ENCODE measurements at places on chromosomes 1 and 21.

- DNase-seq: no peak
Observed at GRCh38 chr1:183761871-183762270, 43.0 kb upstream of the RGL1 start.

DNA sequence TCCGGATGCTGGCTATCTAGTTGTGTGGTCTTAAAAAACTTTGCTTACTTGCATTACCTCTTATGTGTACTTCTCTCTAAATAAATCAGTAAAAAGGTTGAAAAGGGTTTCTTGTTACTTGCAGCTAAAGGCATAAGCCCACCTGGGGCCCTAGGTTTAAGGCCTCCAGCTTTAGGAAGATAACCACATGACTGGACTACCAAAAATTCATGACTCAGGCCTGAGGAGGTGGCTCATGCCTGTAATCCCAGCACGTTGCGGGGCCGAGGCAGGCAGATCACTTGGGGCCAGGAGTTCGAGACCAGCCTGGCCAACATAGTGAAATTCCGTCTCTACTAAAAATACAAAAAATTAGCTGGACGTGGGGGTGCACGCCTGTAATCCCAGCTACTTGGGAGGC, 142.9 kb downstream of the APP start:
- DNase-seq: peak; percentile 17

DNA sequence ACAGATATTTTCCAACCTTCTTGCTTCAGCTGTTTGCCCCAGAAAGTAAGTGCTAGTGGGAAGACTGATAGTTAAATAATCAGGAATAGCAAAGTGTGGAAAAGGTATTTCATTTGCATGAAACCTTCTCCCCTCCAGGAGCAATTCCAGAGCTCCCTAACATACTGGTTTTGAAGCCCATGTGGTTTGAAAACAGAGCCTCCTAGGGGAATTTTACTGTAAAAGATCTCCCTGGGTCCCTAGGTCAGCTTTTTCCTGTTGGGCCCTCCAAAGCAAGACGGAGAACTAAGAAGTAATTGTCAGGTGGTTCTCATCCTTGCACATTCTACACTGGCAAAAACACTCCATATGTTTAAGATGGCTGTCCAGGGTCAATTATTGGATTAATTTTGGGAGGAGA, 218.7 kb upstream of the FOXD3 start:
- DNase-seq: no peak

DNA sequence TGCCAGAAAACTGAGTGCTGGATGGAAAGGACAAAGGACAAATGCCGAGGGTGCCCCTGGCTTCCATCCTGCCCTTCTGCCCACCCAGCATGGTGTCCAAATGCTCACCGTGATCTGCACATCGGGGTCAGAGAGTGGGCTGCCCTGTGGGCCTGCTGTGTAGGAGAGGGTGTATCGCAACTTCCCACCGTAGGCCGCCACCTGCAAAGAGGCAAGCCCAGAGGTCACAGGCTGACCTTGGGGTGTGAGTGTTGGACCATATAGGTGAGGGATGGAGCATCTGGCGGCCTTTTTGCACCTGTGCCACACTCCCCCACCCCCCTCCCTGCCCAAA, 53.5 kb downstream of the LDLRAD2 start:
- no peak for DNase-seq

- no peak for DNase-seq
Observed at GRCh38 chr1:47968556-47968888, 28.7 kb downstream of the TRABD2B start.

GRCh38 chr1:2986549-2987305, 34.5 kb upstream of the ACTRT2 start:
- DNase-seq: no peak

GRCh38 chr1:203454986-203455471, 20.6 kb upstream of the PRELP start:
- DNase-seq: no peak

- peak; percentile 22 for DNase-seq
Observed at GRCh38 chr1:109466452-109467300, at the start of gene SYPL2. Gene SYPL2, plus strand, starts transcription at chr1:109466546. Its CDS starts 298 bp downstream, at chr1:109466844.

DNA sequence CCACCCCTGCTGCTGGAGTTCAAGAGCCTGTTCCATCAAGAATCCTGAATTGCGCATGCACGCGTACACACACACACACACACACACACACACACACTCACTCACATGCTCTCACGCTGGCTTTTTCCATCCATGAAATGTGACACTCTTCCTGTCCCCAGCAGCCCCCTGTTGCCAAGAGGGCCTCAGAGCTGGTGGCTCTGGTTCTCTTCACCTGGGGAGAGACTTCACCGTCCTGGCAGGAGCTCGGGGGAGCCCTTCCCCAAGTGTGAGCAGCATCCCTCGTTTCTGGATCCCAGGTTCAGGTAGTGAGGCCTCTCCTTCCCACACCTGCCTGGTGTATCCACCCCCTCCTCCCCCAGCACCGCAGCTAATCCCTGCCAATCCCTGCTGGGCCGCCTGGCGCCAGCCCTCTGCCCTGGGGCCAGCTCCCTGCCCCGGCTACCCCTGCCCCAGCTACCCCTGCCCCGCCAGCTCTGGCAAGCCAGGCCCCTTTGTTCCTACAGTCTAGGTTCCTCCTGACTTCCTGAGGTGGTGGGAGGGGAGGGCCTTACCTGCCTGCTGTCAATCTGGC, 9.9 kb downstream of the PLOD1 start:
- DNase-seq: no peak

DNA sequence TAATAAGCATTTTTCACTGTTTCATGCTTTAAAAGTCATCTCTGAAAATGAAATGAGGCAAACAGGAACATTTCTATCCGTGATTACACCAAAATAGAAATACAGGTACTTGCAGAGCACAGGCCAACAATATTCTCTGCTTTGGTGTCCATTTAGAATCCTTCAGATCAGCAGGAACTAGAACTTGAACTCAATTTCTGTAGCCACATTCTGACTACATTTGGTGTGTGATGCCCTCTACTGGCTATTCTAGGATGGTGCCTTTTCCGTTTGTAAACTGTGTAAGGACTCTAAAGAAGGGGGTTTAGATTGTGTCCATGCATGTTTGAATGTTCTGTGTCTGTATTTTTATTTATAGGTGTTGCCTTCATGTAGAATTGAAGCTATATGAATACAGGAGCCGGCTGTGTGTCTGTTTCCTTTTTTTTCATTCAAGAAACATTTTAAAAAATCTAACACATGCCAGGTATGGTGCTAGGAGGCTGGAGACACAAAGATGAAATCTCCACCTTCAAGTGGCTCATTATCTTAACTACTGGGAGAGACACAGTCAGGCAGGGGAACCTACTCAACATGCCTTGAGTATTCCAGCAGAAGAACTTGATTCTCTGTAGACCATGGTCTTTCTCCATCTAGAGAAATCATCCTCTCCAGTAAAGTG, 7.6 kb upstream of the ZNF326 start:
- DNase-seq: peak; percentile 71

DNA sequence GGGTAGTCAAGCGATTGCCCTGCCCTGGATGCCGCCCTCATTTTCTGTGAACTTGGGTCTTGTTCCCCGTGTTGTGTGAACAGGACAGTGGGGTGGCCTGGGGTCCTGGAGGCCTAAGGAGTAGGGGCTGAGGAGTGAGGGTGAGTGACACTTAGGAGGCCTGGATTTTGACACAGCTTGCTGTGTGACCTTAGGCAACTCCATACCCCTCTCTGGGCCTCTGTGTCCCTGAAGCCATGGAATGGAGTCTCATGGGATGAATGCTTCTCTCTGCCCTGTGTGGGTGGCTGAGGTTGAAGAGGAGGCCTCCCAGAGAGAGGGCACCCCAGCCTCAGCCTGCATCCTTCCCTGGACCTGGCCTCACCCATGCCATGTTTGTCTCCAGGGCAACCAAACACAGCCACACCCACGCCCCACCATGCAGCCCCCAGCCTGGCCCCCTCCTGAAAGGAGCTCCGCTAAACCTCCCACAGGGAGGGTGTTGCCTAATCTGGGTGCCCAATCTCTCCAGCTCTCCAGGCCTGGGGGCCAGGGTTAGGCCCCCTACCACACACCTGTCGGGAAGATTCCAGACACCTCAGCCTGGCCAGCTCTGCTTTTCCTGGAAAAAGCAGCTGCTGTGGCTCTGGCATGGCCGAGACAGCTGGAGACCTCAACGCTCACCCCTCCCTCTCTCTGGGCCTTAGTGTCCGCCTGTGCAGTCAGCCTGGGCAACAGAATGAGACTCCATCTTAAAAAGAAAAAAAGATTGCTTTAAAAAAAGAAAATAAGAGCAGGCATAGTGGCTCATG, 9.9 kb downstream of the MYOM3 start:
- no peak for DNase-seq

GRCh38 chr1:12528021-12528852, 89.8 kb downstream of the DHRS3 start:
- peak; percentile 55 for DNase-seq

DNA sequence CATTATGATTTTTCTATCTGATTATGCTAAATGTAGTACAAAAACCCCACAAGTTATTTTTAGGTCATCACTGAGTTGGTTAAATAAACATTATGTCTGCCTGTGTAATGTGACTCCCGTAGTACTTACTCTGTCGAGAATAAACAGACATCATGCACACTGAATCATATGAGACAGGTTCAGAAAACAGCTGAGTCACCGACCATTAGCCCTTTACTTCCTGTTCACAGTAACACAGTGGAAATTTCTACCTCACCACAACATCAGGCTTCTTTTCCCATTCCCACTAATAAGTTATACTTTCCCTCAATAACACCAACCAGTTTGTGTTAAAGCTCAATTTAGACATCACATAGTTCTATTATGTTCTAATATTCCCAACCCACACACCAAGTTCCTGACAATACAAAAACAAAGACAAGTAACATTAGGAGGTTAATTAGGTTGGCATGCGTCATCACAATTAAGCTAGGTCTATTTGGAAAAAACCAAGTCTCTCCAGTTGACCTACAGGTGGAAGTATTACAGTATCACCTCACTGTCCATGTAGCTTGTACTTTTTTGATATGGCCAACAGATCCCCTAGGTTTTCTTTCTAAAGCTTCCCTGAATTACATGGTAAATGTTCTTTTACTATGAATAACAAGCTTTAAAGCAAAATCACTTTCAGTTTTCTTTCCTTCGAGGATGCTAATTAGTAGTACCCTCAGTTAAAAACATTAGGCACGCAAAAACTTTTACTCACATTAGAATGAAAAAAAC, 154.2 kb downstream of the EIF4G3 start:
- peak; percentile 99 for DNase-seq

DNA sequence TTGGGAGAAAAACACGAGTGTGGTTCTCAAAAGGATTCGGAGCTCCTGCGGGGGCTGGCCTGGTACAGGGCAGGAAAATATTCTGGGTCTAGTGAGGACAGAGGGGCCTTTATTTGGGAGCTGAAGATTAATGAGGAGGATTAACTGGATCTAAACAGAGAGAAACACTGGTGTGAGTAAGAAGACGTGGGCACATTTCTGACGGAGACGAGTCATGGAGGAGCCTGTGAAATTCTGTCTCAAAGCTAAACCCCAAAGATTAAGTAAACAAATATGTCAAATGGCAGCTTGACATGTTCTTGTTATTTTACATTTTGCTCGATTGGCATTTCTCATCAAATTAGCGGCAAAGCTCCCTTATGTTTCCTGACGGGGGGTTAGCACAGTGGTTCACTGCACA, 12.8 kb downstream of the PROK1 start:
- peak; percentile 72 for DNase-seq

DNA sequence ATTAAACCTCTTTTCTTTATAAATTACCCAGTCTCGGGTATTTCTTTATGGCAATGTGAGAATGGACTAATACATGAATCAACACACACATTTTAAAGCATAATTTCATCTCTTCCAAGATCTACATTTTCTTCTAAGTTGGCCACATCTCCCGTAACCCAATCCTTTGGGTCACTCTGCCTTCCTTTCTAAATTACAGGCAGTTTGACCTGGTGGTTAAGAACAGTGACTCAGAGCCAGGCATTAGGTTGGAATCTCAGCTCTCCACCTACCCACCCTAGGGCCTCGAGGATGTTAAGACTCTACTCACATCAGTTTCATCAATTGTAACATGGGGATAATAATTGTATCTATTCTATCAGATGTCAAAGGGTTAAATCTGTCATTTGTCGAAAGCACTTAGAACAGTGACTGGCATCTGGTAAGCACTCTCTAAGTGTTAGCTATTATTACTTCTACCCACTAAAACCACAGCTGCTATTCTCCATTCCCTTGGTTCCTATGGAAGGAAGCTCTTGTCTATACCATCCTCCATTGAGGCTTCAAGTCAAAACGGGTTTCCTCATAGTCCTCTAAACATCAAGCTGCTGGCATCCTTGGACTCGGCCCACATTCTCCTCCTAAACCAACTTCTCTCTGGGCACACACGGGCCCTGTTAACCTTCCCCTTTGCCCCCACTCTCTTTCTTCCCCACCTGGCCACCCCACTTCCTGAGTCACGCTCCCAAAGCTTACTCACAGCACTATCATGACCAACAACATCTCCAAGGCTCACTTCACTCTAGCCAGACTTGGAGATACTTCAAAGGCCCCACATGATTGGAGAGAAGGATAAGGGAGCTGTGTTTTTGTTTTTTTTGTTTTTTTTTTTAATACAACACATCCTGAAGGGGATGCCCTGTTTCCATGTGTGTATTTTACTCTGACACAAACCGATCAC, 116.9 kb downstream of the TGFBR3 start:
- DNase-seq: peak; percentile 76

- no peak for DNase-seq
Observed at GRCh38 chr1:75616436-75617433, 5.8 kb upstream of the SLC44A5 start.

DNA sequence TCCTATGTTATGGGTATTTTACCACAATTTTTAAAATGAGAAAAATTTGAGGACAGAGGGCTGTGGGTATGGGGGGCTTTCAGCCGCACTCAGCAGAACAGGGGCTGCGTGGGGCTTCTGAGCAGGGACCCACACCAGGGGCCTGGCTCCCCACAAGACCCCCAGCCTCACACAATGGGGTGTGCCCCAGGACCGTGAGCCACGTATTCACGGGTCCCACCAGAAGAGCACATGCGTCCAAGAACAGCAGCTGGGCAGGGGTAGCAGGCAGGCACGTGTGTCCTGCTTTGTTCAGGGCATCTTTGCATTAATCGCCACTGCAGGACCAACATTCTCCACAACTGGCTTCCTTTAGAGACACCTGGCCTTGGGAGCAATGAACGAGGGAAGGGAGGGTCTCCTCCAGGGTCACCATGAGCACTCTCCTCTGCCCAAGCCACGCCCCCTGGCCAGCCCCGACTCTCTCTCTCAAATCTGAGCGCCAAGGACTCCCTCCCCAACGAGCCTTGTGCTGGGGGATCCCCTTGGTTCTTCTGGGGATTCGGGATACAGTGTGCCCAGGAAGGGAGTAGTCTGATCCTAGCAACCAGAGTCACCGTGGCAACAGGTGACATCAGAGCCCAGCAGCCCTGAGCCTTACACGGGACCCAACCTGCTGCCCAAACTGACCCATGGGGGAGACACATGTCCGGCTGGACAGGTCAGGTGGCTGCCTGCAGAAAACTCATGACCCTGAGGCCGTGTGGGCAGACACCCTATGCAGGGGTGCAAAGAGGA, 7.4 kb upstream of the ARF1 start:
- DNase-seq: no peak

DNA sequence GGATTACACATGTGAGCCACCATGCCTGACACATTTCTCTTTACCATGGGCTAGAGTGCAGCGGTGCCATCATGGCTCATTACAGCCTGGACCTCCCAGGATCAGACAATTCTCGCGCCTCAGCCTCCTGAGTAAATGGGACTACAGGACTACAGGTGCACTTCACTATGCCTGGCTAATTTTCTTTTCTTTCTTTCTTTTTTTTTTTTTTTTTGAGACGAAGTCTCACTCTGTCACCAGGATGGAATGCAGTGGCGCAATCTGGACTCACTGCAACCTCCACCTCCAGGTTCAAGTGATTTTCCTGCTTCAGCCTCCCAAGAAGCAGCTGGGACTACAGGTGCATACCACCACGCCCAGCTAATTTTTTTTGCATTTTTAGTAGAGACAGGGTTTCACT, 14.8 kb upstream of the KIF1B start:
- DNase-seq: peak; percentile 32

Measured in HCEC 1CT (cell line).